Activated naive CD8-positive, alpha-beta T cell treated with anti-CD3 and anti-CD28 coated beads, Interleukin-2, amount 50 U/mL, for 16 hours (primary cell): ENCODE measurements at places on chromosomes 16 and 17.

DNA sequence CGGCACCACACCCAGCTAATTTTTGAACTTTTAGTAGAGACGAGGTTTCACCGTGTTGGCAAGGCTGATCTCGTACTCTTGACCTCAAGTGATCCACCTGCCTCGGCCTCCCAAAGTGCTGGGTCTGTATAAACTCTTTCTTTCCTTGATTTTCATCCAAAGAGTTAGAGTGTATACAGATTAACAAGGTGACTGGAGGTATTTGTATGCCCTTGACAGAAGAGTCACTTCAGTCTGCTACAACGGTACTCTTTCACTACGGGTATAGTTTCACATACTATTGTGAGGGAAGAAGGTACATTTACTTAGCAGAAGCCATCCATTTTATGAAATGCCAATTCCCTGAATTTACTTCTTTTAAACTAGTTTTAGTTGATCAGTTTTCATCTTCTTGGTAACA is 32.5 kb downstream of the PPM1E start:
- no peak for DNase-seq

- no peak for DNase-seq
Observed at GRCh38 chr17:45241328-45242028, 19.8 kb downstream of the FMNL1 start.

DNA sequence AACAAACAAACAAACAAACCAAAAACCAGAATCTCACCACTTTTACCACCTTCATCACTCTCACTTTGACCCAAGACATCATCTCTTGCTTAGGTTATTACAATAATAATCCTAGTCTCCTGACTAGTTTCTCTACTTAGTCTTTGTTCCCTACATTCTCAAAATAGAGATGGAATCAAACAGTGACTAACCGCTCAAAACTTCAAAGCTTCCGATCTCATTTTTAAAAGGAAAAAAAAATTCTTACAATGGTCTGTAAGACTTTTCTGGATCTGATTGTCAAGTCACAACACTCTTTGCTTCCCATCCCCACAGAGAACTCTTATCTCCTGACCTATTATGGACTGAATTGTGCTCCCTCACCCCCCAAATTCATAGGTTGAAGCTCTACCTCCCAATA is 60.9 kb downstream of the SPAG9 start:
- DNase-seq: no peak

GRCh38 chr16:84105948-84106740 is 10.6 kb downstream of the MBTPS1 start:
- DNase-seq: no peak

DNA sequence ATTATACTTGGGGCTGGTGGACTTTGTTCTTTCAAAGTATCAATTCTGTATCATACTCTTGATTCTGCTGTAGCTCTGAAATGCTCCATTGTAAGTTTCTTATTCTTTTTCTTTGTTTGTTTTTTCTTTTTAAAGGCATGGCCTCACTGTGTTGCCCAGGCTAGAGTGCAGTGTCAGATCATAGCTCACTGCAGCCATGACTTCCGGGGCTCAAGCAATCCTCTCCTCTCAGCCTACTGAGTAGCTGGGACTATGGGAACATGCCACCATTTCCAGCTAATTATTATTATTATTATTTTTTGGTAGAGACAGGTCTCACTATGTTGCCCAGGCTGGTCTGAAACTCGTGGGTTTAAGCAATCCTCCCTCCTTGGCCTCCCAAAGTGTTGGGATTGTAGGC is 38.9 kb upstream of the METTL9 start:
- no peak for DNase-seq

DNA sequence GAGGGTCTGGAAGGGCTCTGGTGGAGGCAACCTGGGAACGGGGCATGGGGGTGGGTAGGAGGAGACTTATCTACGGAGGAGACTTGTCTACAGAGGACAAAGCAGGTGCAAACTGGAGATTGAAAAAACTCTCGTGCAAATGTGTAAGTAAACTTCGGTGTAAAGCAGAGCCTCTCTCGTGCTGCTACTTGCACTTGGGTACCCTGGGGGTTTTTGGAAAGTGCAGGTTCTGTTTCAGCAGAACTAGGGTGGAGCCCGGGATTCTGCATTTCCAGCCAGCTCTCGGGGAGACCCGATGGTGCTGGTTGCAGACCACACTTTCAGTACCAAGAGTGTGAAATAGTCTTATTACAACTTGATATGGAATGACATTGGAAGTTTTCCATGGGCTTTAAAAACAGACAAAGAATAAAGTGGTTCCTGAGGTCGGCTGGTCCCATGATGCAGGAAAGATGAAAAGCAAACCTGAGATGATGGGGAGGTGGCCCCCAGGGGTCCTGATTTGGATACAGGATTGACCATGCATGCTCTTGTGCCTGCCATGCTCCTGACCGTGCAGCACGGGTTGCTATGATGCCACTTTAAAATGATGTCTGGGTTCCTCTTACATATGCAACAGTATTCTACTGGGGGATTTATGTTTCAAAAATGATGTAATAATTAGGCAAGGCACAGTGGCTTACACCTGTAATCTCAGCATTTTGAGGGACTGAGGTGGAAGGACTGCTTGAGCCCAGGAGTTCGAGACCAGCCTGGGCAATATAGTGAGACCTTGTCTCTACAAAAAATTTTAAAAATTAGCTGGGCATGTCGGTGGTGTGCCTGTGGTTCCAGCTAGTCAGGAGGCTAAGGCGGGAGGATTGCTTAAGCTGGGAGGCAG is 69.3 kb downstream of the IRF8 start:
- no peak for DNase-seq
